ENCODE measurements at places on chromosomes 11 and 22.
A peak's percentile ranks its signal among the peaks of the same experiment; 100 is the strongest.

DNA sequence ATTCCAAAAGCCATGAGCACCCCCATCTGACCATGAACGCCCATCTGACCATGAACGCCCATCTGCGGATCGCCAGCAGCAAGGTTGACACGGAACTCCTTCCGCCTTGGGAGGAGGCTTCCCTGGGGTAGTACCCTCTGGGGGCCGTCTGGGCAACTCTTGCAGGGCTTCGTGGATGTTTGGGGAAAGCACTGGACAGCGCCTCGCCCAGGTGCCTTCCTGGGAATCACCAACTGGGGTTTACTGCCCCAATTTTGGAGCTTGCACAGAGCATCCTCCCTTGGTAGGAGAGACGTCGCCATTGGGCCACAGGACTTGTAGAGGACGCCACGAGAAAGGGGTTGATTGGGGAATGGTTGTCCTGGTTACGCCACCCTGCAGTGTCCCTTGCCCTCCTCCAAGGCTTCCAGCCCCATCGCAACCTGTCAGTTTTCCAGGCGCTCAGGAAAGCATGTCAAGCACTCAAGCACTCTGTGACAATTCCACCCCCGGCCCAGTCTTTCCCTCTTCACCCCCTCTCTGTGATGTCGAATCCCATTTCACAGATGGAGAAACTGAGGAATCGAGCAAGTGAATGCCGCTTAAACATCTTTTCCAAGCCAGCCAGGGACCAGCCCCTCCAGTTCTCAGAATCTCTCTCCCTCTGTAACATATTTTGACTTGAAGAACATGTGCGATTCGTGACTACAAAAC, 914 bp upstream of the PRDM11 start:
- DNase-seq = no peak

GRCh38 chr11:19597206-19597605, 115.4 kb upstream of the NAV2 start:
- DNase-seq = no peak

DNA sequence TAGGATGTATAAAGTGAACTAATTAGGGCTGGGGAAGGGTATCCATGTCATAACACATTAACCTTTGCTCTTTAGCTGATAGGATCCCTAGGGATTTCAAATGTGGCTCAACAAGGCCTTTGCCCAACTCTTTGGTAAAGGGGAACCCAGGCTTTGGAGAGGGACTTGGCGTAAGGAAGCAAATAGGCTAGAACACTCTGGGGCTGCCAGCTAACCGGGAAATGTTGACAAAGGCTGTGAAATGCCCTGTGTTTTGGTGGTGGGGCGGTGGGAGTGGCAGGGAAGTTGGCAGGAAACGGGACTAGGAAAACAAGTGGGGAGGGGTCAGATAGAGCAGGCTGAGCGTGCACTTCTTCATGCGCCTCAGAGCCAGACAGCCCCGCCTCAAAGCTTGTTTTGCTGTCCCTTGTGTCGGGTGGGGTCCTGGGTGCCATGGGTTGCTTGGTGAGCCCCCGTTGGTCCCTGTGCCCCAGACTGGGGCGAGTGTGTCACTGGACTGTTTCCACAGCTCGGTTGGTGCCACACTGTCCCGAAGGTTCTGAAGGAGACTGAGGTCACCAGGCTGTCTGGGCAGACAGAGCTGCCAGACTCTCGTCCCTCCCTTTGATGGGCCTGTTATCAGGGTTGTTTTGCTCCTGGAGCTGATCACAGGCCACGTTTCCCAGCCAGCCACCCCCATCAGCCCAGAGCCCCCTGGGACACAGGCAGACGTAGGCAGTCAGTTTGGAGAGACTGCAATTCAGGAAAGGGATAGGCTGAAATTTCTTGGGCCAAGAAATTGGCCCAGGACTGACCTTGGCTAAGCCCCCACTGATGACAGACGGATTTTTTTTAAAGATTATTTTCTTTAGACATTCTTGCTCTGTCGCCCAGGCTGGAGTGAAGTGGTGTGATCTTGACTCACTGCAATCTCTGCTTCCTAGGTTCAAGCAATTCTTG, 19.6 kb downstream of the KCTD21 start:
- no peak for DNase-seq

DNA sequence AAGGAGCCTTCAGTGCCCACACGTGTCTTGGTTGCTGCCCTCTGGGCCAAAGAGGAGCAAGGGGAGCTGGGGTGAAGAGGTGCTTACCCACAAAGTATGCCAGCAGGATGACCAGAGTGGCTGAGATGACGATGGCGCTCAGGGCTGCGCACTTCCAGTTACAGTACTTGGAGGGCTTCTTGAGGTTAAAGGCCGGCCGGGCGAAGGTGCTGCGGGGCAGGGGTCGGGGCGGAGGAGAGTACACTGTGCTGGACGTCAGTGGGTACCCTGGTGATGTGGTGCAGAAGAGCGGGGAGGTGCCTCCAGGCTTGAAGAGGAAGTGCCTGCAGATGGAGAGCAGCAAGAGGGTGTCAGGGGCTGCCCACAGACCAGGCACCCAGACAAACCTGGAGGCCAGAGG, 315.0 kb upstream of the NARS2 start:
- no peak for DNase-seq

- DNase-seq = no peak
Measured at GRCh38 chr22:37464181-37464580, 22.0 kb downstream of the MFNG start.

DNA sequence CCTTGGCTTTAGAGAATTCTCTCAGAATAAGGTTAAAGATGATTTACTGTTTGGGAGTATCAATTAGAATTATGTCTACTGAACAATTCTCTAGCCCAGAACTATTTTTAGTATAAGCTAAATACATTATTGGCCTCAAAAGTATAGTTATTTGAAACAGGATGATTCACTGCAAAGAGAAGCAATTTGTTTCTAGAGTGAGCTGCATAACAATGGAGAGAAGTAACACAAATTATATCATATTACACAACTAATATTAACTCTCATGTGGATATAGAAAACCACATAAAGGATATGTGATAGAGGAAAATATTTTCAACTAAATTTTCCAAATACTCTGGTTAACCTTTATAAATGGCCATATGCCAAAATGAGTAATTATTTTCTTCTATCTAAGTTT, 24.9 kb downstream of the PGM2L1 start:
- no peak for DNase-seq

DNA sequence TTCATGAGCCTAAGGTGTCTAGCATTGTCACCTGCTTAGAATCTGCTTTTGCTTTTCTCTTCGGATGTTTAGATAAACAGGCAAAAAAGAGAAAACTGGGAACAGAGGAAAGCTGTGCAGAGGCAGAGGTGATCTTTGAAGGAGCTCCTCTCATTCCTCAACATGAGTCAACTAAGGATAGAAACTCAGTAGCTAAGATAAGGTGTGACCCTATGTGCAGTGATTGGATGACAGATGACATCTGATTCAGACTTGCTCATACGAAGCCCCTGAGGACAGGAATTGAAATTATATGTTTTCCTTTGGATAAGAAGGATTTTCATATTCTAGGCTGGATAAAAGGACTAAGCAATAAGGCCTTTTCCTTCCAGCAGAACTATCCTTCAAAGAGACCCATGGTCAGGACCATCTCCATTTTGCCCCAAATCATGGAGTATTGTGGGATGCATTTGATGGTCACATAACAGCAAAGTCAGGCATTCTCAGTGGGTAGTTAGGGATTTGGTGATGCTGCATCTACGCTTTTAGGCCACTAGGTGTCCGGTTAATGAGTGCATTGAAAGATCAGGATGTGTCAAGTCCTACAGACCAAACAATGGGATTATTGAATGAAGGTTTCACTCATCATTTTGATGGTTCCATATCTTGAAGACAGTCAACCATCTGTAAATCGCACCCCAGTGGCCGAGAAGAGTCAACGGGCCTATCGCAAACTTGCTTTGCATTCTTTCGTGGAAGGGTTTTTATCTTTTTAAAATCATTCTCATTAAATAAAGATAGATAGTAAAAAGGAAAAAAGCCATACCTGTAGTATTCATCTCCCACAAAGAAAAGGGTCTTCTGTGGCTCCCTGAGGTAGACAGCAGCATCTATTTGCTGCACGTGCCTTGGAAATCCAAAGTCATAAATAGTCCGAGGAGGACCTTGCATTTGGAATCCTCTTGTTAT, 32.2 kb downstream of the MMP20 start:
- DNase-seq = no peak

DNA sequence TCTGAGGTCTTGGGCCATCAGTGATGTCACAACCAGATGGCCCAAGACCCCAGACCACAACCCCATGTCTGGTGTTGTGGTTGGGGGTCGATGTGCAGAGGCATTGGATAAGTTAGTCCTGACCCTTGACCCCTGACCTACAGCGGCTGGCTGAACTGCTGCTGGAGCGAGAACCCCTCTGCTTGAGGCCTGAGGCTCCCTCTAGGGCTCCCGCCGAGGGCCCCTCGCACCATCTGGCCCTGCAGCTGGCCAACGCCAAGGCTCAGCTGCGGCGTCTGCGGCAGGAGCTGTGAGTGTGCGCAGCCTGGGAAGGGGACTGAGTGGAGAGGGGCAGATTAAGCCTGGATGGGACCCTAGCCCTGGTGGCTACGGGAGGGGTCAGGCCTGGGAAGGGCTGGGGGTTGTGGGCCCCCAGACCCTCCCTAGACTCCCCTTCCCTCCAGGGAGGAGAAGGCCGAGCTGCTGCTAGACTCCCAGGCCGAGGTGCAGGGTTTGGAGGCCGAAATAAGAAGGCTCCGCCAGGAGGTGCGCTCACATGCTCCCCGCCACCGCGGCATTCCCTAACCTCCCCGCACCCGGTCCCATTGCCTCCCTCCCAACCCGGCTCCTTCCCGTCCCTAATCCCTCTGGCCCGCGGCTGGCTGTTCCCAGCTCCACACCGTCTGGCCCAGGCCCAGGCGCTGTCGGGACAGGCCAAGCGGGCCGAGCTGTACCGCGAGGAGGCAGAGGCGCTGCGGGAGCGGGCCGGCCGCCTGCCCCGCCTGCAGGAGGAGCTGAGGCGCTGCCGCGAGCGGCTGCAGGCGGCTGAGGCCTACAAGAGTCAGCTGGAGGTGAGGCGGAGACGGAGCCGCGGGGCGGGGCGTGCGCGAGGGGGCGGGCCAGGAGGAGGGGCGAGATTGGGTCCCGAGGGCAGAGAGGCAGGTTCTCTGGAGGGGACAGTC, 2.1 kb downstream of the CCDC88B start:
- DNase-seq = peak; percentile 92

DNA sequence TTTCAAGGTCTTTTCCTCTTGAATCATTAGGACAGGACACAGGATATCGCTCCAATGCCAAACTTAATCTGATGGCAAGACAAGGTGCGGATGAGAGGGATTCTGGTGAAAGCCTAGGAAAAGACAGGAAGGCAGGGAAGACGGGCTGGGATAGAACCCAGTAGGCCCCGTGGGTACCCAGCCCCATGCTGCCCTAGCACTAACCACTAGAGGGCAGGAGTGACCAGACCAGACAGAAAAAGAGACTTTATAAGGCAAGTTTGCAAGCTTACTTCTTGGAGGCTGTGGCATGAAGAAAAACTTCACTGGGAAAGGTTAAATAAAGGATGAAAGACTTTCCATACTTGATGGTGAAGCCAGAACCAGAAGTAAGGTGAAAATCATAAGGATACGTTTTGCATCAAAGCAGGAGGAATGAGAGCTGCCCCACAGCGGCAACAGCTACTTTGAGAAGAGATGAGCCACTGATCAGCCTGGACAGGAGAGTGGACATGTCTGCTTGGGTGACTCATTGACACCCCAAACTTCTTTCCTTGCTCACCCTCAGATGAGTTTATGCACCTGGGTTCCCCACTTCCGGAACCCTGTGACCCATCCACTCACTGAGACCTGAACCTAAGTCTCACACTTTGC, 39.8 kb downstream of the SYN3 start:
- peak; percentile 46 for DNase-seq

DNA sequence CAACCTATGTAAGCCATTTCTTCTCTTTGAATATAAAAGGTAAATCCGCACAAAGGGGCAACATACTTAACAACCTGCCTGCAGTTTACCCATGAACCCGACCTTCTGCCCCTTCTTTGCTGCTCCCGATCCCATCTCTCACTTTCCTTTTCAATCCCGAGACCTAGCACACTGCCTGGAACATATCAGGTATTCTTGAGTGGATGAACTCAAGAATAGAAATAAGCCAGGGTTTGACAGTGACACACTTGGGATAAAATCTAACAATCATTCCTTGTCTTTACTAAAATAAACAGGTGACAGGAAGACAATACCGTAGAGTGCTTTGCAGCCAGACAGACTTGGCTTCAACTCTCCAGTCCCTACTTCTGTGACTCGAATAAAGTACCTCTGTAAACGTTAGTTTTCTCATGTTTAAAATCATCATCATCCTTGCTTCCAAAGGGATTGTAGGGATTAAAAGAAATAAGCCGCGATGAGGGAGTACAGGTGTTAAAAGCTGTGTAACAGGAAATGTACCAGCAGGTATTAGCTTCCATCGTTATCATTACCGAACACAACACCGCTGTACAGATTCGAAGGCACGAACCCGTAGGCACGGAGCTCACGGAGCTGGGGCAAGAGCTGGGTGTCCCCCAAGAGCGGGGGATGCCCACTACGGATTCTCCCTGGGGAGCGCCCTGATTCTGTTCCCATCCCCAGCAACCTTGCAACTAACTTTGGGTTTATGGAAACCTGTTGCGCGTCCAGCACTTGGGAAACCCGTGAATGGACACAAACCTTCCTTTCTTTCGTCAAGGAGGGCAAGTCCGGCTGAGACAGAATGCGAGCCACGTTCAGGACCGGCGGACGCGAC, 720 bp downstream of the UFD1 start:
- DNase-seq = peak; percentile 16

DNA sequence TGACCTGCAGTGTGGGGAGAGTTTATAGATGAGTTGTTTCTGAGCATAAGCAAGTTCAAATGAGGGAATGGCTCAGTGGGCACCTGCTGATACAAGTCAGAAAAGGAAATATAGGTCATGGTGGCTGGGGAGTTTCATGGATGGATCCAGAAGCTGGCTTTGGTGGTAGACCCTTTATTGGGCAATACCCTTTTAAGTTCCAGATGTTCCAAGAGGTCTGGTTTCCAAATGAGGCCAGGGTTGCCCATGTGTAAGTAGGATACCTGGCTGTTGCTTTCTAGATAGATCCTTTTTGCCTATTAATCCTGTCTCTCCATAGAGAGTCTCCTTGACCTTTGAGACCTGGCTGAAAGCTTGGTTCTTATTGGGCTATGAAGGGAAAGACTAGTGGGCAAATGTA, 2.2 kb downstream of the STIM1 start:
- no peak for DNase-seq

- DNase-seq = no peak
Measured at GRCh38 chr11:22634897-22635629, 9.4 kb upstream of the FANCF start.

- DNase-seq = peak; percentile 32
Measured at GRCh38 chr11:10653946-10654810, 39.4 kb downstream of the IRAG1 start.

All from stimulated activated CD4-positive, alpha-beta T cell treated with anti-CD3 and anti-CD28 coated beads, Interleukin-2, amount 100 ng/mL, for 24 hours (primary cell).